Stimulated activated CD4-positive, alpha-beta T cell treated with anti-CD3 and anti-CD28 coated beads, Interleukin-1b, Interleukin-23, amount 100 ng/mL, for 4 hours (primary cell): ENCODE measurements at places on chromosomes 3 and 15.

GRCh38 chr3:49001155-49001554, 6.0 kb upstream of the WDR6 start:
- no peak for DNase-seq

- DNase-seq, result no peak
These were observed 378.6 kb upstream of the MCTP2 start for GRCh38 chr15:93852761-93853160.

- no peak for DNase-seq
These were observed 408.0 kb downstream of the NAALADL2 start for GRCh38 chr3:175267121-175267531.

- no peak for DNase-seq
These were observed 42.7 kb downstream of the HDGFL3 start for GRCh38 chr15:83164771-83165404.

- DNase-seq, result no peak
These were observed 231.2 kb downstream of the ATP8B4 start for GRCh38 chr15:49887659-49888322.

- DNase-seq, result no peak
These were observed 27.2 kb downstream of the MRPL46 start for GRCh38 chr15:88440021-88440420.

DNA sequence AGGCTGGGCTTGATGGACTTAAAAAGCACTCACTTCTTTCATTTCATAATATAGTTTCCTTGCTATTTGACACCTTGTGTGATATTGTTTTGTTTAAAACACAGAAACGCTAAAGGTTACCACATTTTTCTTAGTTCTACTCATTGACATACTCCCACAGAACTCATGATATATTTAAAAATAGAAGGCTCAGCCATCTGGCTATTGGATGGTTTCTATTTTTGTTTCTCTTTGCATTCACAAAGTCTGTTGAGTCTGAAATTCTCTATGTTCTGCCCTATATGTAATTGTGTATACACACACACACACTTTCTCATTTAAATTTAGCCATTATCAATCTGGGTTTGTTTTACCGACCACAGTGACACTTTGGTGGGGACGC, 128.2 kb downstream of the SOX2 start:
- DNase-seq, result no peak

DNA sequence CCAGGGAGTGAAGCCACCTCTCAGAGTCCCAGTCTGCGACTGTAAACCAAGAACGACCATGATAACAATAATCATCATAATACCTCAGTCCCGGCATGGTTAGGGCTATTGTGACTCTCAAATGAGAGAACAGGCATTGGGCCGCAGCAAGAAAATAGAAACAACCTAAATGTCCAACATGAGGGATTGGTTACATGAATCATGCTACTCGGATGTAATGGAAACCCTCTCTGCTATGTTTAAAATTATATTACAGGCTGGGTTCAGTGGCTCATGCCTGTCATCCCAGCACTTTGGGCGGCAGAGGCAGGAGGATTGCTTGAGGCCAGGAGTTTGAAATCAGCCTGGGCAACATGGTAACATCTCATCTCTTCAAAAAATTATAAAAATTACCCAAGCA, 2.8 kb downstream of the CPN2 start:
- DNase-seq, result no peak

DNA sequence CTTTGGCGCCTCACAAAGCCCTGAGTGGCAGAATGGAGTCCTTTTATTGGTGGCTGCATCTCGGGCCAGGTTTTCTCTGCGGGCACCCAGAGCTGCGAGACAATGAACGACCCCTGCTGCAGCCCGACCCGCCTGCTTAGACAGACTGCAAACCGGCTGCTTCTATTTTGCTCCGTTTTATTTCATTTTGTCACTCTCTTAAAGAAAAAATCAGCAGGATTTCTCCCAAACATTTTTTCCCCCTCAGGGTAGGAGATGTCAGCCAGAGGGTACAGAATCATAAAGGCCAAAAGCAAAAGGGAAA, 64.8 kb downstream of the OXNAD1 start:
- no peak for DNase-seq

DNA sequence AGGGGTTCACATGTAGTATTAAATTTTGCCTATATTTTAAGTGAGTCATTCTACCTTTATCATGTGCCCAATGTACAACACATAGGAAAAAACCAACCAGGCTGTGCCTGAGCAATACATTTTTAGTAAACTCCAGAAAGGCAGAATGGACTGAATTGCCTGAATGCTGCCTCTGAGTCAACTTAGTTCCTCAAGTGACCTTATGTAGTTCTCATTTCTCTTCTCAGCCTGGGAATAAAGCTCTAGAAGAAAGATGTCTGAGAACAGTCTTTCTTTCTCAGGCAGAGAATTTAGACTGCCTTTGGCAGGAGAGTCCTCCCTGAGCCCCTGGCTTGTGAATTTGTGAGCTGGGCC, 13.0 kb downstream of the ST3GAL6 start:
- no peak for DNase-seq
